ENCODE measurements at places on chromosomes 6 and 20.

DNA sequence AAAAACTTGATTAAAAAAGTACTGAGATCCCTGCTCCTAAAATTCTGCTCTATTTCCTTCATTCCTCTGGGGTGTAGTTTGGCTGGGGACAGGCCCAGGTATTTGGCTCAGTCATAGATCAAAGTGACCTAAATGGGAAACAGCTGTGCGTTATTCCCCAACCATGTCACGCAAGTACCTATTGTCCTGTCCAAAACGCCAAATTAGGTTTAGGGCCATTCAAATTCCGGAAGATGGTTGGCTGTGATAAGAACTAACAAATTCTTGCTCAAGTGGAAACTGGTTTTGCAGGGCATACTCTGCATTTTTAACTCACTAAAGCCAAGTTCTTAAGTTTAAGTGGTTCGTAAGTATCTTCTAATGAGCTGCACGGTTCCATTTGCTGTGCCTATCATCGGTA, 147.6 kb upstream of the TMEM170B start:
- no peak for DNase-seq

GRCh38 chr6:37050045-37050853, 44.8 kb downstream of the FGD2 start:
- DNase-seq: peak; percentile 53

GRCh38 chr20:19370076-19371075, 157.9 kb downstream of the SLC24A3 start:
- DNase-seq: no peak

DNA sequence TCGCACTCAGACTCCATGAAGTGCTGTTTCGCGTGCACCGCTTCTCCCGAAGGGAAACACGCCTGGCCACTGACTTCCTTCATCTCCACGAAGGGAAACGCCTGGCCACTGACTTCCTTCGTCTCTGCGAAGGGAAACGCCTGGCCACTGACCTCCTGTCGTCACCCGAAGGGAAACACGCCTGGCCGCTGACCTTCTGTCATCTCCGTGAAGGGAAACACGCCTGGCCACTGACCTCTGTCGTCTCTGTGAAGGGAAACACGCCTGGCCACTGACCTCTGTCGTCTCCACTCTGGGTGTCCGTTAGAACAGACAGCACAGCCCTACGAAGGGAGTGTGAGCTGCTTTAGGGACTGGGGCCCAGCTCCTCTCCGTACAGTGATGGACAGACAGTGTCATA, 17.1 kb upstream of the ADRM1 start:
- DNase-seq: no peak

GRCh38 chr20:22575087-22575721, 9.2 kb downstream of the FOXA2 start:
- no peak for DNase-seq

DNA sequence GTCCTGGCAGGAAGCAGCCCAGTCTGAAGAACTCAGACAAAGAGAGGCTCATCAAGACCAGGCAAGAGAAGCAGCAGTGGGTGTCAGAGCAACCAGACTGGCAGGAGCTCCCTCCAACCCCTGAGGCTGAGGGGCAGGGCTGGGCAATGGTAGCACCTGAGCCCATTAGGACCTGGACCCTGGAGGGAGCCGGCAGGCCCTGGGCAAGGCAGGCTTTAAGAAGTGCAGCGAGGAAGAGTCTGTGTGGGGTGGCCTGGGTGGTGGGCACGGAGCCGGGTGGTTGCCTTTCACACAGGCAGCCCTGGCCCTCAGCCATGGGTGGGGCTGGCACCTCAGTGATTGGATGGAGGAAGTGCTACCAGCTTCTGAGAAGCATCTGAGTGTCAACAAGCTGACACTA, 33.1 kb upstream of the IRF4 start:
- no peak for DNase-seq

DNA sequence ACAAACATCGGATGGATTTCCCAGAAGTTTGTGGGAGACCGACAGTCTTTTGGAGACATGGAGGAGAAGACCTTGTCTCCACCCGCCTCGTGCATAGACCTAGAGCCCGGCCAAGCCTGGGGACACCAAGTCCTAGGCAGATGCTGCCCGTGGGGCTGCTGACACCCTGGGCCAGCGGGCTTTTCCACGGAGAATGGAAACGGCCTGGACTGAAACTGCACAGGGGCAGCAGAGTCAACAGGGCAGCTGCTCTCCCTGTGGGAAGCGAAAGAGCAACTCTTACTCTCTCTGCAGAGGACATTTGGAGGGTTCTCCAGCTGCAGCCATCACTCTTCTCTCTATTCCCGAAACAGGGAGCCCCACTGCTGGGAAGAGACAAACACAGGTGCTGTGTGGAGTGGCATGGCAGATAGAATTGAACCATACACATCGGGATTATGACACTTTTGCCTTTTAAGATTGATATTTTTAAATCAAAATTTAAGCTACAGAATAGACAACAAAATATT, 401.2 kb downstream of the THBS2 start:
- no peak for DNase-seq

DNA sequence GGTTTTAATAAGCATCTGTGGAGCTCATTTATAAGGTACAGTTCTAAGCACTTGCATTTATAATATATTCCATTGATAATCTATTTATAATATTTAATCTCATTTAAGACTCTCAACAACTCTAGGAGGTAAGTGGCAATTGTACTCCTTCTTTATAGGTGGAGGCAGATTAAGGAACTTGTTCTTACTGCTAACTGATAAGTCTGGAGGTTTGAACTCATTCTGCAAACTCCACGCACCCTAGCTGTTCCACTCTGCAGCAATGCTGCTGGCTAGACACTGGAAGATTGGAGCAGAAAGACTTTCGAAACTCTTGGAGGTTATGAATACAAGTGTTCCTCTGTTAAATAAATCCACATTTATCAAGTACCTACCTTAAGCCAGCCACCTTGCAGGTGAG, 793 bp upstream of the HDAC2 start:
- no peak for DNase-seq

- no peak for DNase-seq
These were observed 155.3 kb downstream of the PLCB1 start for GRCh38 chr20:8287340-8287739.

- no peak for DNase-seq
These were observed 117.5 kb upstream of the PCSK2 start for GRCh38 chr20:17109307-17109706.

GRCh38 chr6:53692172-53692571, 26.6 kb upstream of the KLHL31 start:
- no peak for DNase-seq

GRCh38 chr6:71290611-71291010, 2.0 kb downstream of the OGFRL1 start:
- DNase-seq: no peak

GRCh38 chr20:4730780-4731179, 9.1 kb downstream of the PRND start:
- DNase-seq: no peak

DNA sequence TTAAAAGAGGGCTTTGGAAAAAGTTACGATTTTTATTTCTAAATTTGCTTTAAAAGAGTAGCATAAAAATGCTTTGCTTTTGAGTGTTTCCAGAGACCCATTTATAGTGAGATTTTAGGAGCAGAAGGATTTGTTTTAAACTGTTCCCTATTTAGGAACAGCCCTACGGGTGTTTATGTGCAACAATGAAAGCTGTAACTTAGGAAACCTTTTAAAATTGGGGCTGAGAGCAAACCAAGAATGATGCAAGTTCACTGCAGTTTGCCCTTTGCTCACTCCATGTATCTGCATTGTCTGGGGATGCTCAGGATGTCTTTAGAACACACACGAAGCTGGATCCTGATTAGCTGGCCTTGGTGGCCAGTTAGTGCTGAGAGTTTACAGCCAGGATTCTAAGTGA, 40.9 kb downstream of the GHRH start:
- DNase-seq: no peak

DNA sequence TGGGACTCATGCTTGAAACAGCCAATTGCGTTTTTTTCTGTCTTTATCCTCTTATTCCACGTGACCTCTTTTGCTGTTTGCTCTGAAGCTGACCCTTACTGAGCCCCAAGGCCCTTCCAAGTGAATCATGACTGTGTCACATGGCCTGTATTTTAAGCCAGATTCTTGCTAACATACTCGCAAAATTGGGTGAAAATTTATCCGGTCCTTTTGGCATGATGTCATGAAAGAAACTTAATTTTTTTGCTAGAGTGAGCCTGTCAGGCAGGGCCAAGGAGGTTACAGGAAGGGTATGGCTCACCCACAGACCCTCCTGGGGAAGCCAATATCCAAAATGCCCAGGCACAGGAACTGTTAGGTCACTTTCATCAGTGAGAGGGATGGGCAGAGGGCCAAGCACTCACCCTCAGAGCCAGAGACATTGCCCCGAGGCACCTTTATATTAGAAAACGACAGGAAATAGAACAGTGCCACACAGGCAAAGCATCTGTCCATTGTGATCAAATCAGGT, 296.7 kb downstream of the CDH26 start:
- no peak for DNase-seq

GRCh38 chr6:155100087-155100486, 105.0 kb downstream of the TIAM2 start:
- DNase-seq: no peak

GRCh38 chr6:52514514-52514913, 62.3 kb downstream of the TRAM2 start:
- no peak for DNase-seq

DNA sequence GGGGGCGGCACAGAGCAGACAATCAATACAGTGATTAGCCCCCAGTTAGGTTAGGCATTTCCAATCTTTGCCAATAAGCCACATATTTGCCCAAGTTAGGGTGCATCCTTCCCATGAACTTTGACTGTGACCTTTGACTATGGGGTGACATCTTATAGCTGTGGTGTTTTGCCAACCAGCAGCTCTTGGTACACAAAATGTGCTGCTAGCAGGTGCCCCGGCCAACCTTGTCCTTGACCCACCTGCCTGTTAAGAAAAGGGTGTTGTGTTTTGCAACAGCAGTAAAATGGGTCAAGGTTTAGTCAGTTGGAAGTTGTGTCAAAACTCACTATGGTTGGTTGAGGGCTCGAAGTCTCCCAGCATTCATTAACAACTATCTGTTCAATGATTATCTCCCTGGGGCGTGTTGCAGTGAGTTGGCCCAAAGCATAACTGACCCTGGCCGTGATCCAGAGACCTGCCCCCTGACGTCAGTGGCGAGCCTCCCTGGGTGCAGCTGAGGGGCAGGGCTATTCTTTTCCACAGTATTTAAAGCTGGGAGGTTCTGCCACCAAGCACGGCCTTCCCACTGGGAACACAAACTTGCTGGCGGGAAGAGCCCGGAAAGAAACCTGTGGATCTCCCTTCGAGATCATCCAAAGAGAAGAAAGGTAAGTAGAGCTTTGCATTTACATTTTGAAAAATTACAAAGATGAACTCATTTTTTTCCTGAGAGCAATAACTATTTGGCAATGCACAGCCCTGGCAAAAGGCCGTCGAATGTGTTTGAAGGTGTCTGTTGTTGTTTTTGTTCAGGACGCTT, at the start of gene PCK1:
PCK1 (plus strand) TSS at position 557 of the 802 bp plus-strand sequence. CDS start 302 bp downstream, outside the sequence.
- no peak for DNase-seq

DNA sequence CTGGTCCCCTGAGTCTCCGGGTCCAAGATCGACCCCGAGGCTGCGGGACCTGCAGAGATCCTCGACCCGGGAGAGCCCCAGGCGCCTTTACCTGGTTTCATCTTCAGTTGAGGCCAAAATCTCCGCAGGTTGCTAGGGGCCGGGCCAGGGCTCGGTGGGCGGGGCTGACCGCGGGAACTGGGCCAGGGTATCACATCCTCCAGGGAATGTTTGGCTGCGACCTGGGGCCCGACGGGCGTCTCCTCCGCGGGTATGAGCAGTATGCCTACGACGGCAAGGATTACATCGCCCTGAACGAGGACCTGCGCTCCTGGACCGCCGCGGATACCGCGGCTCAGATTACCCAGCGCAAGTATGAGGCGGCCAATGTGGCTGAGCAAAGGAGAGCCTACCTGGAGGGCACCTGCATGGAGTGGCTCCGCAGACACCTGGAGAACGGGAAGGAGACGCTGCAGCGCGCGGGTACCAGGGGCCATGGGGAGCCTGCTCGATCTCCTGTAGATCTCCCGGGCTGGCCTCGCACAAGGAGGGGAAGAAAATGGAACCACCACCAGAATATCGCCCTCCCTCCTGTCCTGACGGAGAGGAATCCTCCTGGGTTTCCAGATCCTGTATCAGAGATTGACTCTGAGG, 53.8 kb upstream of the POLR1H start:
- no peak for DNase-seq

GRCh38 chr20:35709259-35709658, 10.1 kb downstream of the ROMO1 start:
- DNase-seq: no peak

GRCh38 chr6:829656-830055, 136.7 kb upstream of the EXOC2 start:
- DNase-seq: no peak

GRCh38 chr6:113903666-113904330, 46.7 kb downstream of the MARCKS start:
- no peak for DNase-seq

DNA sequence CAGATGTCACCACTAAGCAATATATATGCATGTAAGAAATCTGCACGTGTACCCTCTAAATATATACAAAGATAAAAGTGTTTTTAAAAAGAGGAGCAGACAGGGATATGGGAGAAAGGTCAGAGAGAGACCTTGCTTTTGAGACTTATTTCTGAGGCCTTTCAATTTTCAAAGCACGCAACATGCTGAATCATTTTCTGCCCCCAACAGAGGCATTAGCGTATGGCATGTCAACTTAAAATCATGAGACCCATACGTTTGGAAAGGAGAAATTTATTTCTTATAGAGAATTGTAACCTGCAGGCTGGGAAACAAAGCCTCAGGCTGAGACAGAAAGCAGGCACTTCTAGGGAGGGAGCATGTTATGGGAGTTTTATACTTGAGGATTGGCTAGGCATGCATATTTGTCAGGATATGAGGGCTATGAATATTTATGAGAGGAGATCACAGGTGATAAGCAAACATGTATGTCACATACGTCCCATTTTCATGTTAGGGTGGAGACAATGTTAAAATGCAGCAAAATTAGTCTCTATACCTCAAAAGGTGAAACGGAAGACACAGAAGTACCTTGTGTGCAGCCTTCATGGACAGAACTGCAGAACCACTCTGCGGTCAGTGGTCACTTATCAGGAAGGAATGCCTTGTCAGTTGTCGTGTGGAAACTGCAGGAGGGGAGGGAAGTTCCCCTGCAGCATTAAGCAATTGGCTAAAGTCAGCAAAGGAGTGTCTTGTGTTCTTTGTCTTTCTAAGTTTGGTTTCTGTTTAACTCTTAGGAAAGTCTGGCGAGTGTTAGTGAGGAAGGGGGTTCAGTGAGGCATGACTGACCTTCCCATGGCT, 6.3 kb upstream of the GABRR2 start:
- no peak for DNase-seq

All from stimulated activated CD4-positive, alpha-beta T cell treated with anti-CD3 and anti-CD28 coated beads, Interleukin-2, amount 100 ng/mL, for 4 hours (primary cell).